Stimulated activated CD8-positive, alpha-beta memory T cell treated with anti-CD3 and anti-CD28 coated beads, Interleukin-15, amount 100 ng/mL, for 24 hours (primary cell): ENCODE measurements at places on chromosomes 12 and 14.

DNA sequence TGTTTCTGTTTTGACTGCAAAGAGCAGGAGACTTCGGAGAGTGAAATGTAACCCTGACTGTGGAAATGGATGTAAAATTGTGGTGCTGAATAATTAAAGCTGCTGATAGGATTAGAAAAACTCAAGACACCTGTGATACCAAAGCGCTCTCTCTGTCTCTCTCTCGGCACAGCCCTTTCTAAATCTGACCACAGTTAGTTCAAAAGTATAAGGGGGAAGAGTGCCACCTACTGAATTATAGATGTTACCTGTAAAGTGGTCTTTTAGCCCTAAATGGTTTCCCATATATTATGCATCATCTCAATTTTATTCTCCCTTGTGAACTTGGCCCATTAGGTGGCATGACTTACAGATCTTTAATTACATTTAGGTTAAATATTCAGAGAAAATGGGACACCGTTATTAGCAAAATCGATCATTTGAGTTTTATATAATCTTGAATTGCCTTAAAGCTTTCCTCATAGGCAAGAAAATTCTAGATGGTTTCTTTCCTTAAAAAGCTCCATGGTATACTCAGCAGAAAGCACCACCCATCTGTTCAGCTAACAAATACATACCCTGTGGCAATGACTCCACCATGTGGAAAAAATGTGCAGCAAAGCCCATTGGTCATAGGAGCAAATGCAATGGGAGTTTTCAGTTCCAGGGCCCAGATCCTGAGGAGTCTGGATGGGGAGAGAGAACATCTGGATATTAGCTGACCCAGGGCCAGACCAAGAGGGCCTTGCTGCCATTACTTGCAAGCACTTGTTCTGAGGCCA is 18.1 kb downstream of the RFC5 start:
- DNase-seq = no peak

GRCh38 chr12:2737656-2738241 is 57.0 kb upstream of the FKBP4 start:
- DNase-seq = no peak

- DNase-seq = no peak
Observed at GRCh38 chr12:418432-418831, 17.0 kb downstream of the CCDC77 start.

DNA sequence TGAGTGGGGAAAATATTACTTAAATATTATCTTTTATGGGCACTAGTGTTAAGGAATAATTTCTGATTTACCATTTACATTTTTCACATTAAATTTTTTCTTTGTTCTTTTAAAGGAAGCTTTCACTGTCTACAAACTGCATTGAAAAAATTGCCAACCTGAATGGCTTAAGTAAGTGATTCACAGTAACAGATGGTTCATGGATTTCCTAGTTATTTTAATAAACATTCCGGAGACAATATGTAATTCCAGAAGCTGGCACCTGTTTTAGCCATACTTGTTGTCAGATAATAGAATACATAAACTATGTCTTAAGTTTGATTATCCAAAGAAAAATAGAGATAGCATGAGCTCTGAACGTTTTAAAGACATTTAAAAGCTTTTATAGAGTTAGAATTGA is 17.1 kb downstream of the DNAL1 start:
- no peak for DNase-seq

- no peak for DNase-seq
Observed at GRCh38 chr14:83006121-83006670, 1472.5 kb upstream of the SEL1L start.

DNA sequence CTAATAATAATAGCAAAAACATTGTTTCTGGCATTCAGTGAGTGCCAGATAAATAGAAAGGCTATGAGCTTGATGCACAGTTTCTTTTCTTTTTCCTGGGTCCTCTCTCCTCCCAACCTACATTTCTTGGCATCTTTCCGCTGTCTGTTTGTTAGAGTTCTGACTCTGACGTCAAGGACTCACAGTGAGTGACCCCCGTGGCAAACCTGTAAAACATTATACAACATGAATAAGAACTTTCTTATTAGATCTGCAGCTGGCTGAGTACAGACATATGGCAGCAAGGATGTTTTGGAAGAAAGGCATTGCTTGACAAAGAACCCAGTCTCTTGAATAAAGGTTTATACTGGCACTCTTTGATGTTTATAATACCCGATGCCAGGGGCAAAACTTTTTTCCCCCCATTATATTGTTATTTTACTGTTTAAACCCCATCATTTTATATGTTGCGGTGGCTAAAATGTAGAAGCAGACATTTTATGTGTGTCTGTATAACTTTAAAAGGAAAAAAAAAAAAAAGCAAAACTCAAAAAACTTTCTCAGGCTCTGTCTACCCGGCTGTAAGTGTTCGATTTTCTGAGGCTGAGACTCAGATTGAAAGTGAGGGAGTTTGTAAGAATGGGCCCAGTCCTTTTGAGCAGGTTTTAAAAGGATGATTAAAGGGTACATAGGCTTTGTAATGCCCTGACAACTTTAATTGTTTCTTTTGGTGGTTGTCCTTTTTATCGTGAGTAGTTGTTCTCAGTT is 159.3 kb downstream of the PDE3A start:
- no peak for DNase-seq

GRCh38 chr14:45680531-45680930 is 427.5 kb upstream of the MIS18BP1 start:
- no peak for DNase-seq

GRCh38 chr12:49536526-49537071 is 2.2 kb upstream of the KCNH3 start:
- DNase-seq = no peak

DNA sequence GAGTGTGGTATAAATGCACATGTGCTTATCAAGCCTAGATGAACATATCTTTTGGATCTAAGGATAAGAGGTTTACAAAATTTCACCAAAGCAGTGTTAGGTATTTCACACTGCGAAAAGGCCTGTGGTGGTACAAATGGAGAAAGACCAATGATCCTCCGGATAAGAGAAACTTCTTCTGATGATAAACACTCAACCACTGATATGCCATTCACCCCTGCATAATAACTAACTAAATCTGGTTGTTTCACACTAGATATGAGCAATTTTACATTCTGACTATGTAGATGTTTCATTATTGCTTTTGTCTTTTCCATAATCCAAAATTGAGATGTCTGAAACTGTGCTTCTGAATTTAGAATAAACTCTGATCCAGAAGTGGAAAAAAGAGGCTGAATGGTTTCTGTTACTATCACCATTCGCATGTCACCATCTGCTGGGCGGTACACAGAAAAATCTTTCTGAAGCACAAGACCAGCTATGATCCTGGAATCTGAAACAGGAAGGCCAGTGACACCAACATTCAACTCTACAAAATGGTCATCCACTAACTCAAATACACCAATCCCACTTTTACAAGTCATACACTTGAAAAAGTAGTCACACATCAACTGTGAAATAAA is 1.3 kb downstream of the BBS10 start:
- DNase-seq = no peak

DNA sequence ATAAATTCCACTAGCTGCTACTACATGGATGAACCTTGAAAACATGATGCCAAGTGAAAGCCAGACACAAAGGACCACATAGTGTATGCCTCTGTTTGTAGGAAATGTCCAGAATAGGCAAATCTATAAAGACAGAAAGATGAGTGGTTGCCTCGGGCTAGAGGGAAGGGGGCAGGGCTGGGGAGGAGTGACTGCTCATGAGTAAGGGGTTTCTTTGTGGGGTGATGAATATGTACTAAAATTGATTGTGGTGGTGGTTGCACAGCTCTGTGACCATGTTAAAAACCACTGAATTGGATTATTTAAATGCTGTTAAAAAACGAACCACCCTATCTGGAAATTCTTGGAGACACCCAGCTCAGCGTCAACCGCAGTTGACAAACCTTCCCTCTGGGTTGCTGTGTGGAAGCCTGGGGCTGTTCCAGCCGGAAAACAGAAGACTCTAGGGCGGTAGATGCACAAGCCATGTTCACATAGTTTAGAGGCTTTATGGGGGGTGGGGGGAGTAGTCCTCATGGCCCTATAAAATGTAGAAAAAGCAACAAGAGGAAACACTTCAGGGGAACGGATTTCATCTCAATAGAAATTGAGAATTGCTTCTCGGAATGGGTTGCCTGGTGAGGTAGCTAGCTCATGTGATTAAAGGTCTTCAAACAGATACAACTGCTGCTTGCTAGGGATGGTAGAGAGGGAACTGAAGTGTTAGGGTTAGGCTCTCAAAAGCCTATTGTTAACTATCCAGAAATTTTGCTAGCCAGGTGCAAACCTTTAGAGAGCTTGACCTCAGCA is 29.4 kb downstream of the RIN3 start:
- no peak for DNase-seq

DNA sequence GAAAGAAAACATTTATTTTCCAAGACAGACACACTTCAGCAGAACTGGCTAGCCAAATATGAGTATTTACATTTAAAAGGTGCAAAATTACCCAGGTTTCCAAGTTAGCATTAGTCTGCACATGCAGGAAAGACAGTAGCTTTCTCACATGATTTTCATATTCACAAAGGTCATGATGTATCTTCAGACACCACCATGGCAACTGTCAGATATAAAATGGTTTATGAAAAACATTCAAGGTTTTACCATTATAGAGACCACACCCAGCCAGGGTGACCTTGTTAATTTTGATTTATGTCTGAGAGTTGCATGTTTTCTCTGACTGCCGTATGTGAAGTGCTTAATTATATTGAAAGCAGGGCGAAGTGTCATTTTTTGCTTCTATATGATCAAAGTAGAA is 91.2 kb downstream of the GXYLT1 start:
- no peak for DNase-seq

DNA sequence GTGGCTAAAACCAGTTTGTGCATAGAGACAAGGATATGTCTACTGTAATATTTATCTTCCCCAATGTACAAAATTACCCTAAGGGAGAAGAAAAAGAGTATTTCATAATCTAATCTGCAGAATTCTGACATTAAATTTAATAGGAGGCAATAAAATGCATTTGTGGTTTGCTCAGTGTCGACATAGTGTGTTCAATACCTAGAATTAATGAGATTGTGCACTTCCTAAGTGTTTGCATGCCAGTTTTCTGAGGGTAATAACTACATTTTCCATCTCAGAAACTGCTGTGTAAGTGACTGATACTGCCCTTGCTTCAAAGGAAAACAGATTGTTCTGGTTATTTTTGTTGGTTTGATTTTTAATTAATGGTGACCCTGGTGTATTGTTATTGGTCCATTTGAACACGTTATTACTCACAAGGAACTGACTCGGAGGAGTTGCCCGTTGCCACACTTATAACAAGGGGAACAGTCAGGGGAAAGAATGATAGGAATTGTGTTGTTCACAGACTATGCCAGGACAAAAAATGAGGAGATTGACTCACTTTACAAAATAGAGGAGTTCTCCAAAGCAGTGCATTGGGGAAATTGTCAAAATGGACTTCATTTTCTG is 960.3 kb upstream of the TMEM132C start:
- no peak for DNase-seq

DNA sequence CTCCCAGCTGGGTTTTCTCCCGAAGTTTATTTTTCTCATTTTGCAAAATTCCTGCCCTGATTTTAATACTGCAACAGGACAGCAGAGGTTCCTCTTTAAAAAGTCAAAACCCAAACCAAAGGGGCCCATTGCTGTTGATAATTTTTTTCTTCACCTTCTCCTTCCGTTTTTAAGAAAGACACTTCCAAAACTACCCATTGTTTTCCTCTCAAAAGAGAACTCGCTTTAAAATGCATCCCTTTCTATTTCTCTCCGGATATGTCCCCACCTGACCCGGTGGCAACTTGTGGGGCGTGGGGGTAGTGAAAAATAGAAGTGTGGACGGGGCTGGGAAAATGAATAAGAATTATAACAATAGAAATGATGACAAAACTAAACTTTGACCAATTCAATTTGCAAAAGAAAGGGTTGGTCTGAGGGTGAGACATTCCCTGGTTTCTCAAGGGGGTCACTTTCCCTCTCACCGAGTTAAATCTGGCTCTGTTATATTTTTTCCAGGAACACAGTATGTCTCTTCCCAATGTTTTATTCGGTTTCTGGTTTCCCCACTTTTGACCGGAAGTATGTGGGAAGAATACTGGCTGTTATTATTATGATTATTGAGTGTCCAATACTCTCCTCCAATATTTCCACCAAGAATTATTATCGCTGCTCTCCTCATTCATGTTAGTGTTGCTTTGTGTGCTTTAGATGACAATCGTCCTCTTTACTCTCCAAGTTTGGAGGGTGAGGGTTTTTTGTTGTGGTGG is 4.1 kb upstream of the TBX5 start:
- DNase-seq = no peak

DNA sequence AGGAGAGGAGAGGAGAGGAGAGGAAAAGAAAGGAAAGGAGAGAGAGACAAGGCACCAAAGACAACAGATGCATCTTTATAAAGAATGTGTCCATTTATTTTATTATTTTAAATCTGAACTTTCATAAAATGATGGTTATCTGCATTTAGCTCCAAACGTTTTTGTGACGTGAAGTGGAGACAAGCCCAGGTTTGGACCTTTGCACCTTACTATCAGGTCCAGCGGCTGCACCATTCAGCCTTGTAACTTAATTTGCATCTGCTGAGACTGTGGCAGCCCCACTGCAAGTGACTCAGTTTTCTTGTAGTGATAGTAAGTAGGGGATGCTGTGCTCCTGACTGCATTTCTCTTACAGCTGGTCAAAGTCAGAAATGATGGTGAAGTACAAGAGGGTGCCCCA is 130.7 kb downstream of the NTF3 start:
- DNase-seq = no peak

DNA sequence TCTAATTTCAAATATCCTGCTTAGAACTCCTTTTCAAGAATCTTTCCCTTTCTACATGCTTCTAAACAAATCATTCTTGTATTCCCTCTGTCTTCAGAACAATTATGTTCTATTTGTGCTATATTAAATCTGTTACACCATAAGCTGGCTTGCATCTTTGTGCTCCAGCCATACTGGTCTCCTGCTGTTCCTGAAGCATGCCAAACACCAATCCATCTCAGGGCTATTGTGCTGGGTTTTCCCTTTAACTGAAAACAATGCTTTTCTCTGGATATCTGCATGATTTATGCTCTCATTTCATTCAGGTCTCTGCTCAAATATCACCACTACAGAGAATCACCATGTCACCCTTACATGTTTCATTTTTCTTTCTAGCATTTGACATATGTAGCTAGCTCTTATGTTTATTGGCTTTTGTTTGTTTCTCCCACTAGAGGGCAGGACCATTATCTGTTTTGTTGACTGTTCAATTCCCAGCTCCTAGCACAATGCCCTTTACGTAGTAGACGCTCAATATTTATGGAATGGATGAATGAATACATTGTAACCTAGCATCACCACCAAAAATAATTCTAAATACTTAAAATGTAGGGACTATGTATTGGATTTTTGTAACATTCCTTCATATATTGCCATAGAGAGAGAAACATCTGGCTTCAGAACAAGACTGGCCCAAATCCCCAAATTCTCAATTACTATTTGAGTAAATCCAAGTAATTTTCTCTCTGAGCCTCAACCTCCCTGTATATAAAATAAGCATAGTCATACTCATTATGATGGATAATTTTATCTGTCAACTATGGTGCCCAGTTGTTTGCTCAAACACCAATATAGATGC is 302.0 kb upstream of the SYT1 start:
- no peak for DNase-seq

GRCh38 chr14:75689012-75689411 is 28.0 kb downstream of the TTLL5 start:
- no peak for DNase-seq
